A549 treated with DMSO at 1 μM for 4 hours (cell line): ENCODE measurements at places on chromosomes 5 and 9. TPM values are rescaled to one million over a fixed set of nuclear protein-coding genes. Genes with fewer than 3 reads are reported as not detected.

SLC36A1 gene
- 9.4 to 12.2 TPM (median 11.7 TPM) in 5 replicates for total RNA-seq

G3BP1 gene
- total RNA-seq = 149 to 184 TPM (median 166 TPM) in 5 replicates

BHMT gene
- total RNA-seq = not detected in 5 replicates

TIMD4 gene
- 0.72 to 1.9 TPM (median 1.4 TPM) in 5 replicates for total RNA-seq

PCDHGB1 gene
- 1.6 to 2.1 TPM (median 1.8 TPM) in 5 replicates for total RNA-seq

CSF2 gene
- 0.49 to 1.2 TPM (median 0.52 TPM) in 5 replicates for total RNA-seq

TPPP gene
- total RNA-seq = 5.1 to 6.4 TPM (median 5.5 TPM) in 5 replicates

CCDC171 gene
- total RNA-seq = 0.31 to 0.49 TPM (median 0.40 TPM) in 5 replicates

OR13J1 gene
- total RNA-seq = not detected in 5 replicates

PLAA gene
- total RNA-seq = 34.0 to 38.4 TPM (median 34.2 TPM) in 5 replicates

SLC6A19 gene
- total RNA-seq = not detected in 5 replicates
